Omental fat pad (tissue), 4 donors: ENCODE measurements at places on chromosomes 13 and 19.
A peak's percentile ranks its signal among the peaks of the same experiment; 100 is the strongest.

DNA sequence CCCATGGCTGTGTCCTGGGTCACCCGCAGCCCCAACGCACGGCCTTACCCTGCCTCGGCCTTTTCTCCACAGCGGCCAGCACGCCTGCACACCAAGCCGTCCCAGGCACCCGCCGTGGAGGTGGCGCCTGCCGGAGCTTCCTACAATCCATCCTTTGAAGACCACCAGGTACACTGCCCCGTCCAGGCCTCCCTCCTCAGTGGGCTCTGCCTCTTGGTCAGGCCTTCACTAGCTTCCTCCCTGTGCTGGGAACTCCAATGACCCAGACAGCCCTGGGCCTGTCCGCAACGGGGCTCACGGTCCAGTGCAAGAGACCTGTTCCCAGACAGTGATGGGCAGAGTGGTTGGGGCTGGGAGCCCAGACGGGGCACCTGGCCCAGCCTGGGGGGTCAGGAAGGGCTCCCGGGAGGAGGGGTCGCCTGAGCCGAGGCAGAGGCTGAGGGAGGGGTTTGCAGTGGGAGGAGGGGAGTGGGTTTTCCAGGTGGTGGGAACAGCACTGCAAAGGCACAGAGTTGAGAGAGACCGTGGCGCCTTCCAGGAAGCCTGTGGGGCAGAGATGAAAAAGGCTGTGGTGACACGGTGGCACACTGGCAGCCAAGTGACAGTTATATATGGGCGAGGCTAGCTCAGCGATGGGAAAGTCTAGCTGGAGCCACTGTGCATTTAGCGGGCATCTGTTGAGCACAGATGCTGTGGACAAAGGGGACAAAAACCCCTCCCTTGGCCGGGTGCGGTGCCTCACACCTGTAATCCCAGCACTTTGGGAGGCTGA, 7.3 kb downstream of the NOP53 start:
- DNase-seq: no peak

GRCh38 chr13:36665630-36666029, 8.2 kb upstream of the SERTM1 start:
- DNase-seq: no peak

- peak; percentile 77 for DNase-seq
Observed at GRCh38 chr19:49301165-49301865, 23.7 kb downstream of the SLC6A16 start.

- DNase-seq: no peak
Observed at GRCh38 chr13:99501848-99502301, 603 bp downstream of the TM9SF2 start.

DNA sequence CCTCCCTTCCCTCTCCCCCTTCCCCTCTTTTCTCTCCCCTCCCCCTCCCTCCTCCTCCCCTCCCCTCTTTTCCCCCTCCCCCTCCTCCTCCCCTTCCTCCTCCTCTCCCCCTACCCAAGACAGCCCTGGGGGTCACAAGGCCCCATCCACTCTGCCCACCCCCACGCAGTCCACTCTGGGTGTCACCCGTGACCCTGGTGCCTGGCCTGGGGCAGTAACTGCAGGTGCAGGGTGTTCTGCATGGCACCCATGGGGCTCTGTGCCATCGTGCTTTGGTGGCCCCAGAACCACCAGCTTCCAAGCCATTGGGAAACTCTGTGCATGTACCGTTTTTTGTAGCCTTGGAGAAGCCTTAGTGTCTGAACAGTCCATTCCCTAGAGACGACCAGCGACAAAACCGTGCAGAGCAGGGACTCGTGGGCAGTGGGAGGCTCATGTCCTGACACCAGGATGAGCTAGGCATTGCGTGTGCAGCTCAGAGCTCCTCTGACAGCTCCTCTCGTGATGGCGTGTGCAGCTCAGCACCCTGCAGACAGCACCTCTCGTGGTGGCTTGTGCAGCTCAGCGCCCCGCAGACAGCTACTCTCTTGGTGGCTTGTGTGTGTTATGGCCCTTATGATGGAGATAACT, 43.7 kb upstream of the F7 start:
- no peak for DNase-seq

DNA sequence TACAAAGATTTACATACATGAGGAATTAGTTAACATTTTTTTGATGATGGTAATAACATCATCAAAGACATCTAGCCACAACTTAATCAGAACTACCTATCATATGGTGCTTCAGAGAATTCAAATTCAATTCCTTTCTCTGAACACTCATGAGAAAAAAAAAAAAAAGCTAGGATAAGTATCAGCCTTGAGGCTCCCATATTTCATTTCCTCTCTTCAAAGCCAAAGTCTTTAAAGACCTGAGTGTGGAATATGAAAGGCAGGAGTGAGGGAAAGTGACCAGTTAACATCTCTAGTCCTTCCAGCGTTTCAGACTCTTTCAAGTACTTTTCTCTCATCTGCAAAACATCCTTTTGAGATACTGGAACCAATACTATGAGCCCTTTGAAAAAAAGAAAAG, 137.5 kb downstream of the DCLK1 start:
- no peak for DNase-seq

DNA sequence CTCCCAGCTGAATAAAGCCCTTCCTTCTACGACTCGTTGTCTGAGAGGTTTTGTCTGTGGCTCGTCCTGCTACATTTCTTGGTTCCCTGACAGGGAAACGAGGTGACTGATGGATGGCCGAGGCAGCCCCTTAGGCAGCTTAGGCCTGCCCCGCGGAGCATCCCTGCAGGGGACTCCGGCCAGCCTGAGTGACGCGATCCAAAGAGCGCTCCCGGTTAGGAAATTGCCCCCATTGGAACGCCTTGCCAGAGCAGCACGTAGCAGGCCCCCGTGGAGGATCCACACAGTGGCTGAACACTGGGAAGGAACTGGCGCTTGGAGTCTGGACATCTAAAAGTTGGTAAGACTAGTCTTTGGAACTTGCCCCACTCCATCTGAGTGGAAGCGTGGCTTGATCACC, 296.8 kb upstream of the SGCG start:
- DNase-seq: no peak

DNA sequence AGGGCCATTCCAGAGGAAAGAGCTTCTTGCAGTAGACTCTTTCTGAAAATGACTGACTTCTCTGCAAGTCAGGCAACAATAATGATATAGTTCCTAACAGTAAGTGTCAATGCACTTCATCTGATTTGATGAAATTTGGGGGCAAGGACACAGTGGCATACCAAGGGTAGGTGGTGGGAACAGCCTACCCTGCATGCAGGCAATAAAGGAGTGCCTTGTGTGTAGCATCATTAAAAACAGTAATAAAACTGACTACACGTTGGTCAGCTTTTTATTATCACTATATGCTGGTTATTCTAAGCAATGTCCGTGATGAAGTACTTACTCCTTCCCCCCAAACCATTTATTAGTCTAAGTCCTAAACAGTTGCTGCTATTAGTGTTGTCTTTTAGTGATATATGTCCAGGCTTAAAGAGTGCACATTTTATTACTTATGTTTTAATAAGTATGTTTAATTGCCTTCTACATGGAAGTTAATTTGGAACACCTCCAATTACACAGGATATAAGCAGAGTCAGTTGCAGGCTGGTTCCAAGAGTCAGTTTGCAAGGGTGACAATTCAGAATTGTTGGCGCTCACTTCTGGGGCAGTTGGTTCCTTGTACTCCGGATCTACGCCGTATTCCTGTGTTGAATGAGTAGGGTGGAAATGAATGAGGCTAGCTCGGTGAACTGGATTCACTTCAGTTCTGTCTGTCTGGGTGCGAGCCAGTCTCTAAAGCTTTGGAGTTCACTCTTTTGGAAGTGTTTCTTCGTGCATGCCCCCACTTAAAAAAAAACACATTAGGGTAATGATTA, 84.0 kb downstream of the RGCC start:
- no peak for DNase-seq

DNA sequence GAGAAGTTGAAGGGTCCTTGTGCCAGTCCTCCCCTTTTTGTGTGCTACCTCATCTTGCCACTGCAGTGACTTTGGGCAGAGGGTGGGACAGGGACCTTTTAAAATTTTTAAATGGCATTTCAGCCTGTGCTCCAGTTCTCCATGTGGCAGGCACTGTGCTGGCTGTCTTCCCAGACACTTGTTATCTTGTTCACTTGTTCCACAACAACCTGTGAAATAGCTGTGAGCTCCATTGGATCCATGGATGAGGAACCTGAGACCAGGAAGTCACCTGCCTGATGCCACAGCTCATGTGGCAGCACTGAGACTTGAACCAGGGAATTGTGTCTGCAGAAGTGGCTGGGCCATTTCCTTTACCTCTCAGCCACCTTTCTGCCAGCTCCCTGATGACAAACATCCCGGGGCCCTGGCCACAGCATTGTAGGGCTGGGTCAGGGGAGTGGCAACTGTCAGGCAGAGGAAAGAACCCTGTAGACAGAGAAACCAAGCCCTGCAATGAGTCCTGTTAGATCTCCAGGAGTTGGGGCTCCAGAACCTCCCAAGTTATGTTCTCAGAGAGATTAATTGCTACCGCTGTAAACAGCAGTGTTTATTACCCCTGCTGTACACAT, 6.4 kb downstream of the EGLN2 start:
- DNase-seq: no peak

GRCh38 chr13:114102131-114102520, 30.3 kb downstream of the RASA3 start:
- DNase-seq: no peak

DNA sequence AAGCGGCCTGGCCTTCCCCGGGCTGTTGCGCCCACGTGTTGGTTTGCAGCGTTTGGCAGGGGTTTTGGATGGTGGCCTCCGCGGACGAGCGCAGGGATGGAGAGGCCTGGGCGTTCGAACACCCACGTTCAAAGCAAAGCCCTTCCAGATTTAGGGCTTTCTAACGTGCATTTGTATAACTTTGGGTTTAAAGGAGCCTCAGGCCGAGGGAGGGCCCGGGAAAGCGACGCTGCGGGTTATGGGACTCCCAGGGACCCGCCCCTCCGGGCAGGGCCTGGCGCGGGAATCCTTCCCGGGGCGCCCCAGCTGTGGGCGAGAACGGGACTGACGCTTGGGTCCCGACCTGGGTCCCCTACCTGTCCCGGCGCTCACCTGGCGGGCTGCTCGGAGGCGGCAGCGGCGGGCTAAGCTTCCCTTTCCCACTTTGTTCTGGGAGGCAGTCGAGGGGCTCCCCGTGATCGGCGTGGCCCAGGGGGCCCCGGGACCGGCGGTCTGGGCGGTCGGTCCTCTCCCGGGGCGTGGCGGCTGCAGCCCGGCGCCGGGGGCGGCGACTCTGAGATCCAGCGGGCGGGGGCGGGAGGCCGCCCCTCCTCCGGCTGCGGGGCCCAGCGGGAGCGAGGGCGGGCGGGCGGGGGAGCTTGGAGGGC, at the start of gene FBXO17:
Gene FBXO17, minus strand, starts transcription at position 529 of the 647 bp plus-strand sequence. CDS start 25,423 bp downstream, outside the sequence.
- DNase-seq: no peak

DNA sequence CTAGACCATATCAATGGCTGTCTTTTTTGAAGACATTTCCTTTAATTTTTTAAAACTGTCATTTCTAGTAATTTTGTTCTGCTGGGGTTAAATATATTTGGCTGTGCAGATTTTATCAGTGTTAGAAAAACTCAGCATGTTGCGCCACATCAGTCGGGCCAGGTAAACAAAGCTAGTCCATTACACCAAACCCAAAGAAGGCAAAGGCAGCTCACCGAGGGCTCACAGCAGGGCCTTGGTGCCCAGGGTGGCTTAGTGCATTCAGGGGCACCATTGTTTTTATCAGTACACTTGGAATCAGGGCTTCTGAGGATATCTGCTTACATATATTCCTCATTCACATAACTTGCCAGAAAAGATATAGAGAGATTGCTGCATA, 22.2 kb downstream of the SPATA13 start:
- DNase-seq: no peak

- no peak for DNase-seq
Observed at GRCh38 chr19:2578901-2579677, 103.2 kb downstream of the GADD45B start.

DNA sequence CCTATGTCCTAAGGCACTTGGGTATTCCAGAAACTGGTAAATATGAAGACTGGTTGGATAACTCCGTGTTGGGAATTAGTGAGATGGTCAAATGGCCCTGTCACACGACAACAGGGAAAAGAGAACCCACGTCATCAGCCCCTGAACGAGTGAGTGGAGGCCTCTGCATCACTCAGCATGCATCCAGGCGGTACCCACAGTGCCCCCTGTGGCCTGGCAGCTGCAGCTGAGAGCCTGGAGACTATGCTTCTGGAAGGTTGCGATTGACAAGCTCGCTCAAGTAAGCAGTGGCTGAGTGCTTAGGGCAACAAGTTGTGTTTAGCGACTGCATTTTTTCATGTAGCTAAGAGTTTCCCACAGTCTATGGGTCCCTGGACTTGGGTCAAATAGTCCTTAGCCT, 55.9 kb downstream of the COL4A2 start:
- DNase-seq: no peak

GRCh38 chr13:102726430-102726829, 31.6 kb upstream of the METTL21C start:
- no peak for DNase-seq

DNA sequence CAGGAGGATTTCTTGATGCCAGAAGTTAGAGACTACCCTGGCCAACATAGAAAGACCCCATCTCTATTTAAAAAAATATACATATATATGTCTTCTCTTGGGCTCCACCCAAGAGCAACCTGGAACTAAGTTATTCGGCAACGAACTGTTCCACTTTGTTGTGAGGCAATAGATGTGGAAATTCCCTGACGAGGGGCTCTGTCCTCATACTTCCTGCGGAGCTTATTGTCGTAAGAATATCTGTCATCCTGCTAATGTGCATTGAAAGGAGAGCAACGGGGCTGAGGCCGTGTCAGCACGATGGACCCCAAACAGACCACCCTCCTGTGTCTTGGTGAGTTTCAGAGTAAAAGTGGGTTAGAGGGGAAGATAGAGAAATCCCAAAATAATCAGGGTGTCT, at the start of gene FCAR:
Gene FCAR, plus strand, starts transcription at position 246 of the 400 bp plus-strand sequence. Its CDS starts 55 bp downstream, at position 301.
- no peak for DNase-seq

GRCh38 chr19:55089342-55089944, 13.8 kb downstream of the EPS8L1 start:
- no peak for DNase-seq

DNA sequence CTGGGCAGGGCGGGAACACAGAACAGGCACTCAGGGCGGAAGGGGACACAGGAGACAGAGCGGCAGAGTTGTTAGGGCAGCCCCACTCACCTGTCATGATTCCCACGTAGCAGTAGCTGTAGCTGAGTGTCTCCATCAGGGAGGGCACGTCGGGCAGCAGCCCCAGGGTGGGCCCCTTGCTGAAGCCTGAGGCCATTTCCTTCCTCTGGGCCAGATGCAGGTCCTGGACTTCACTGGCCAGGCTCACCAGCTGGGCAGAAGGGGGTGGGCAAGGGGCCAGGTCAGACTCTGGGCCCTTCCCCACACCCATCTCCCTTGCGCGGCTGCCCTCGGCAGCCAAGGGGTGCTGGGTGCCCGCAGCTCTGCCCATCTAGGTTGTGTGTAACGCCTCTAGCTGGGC, 5.9 kb downstream of the MBOAT7 start:
- no peak for DNase-seq

- DNase-seq: no peak
Observed at GRCh38 chr19:13959962-13960862, 7.9 kb downstream of the DCAF15 start.

- DNase-seq: peak; percentile 70
Observed at GRCh38 chr19:48746738-48747575, at the start of gene IZUMO1. TSS of gene IZUMO1 (minus strand) at chr19:48746909. CDS start at chr19:48745859, 1,050 bp downstream.

- no peak for DNase-seq
Observed at GRCh38 chr19:7159105-7159933, 89.8 kb downstream of the ZNF557 start.
